ENCODE measurements at places on chromosomes 13 and 19. TPM values are rescaled to one million over a fixed set of nuclear protein-coding genes. Genes with fewer than 3 reads are reported as not detected.

Gene VAV1
- 84.5 TPM for total RNA-seq

GRCh38 chr13:38494445-38494844, 144.8 kb downstream of the UFM1 start:
- DNase-seq, result no peak

DNA sequence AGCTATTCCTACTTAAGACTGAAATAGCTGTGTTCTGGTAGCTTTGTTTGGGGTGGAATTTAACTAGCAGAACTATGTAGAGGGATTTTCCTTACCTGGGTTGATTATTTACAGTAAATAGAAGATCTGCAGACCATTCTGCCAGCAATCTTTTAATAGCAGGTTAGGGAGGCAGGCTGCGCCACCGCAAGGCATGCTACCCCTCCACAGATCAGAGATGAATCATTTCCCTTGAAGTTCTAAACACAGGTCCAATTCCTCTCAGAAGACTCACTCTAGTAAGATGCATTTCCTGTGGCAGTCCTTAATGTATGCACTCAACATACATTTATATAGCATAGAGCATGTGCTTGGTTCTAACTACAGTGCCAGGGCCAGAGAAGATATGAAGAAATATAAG, 109.0 kb downstream of the TNFRSF19 start:
- DNase-seq, result peak; percentile 34

Gene CEACAM6
- not detected for total RNA-seq

Gene KIR2DL4
- total RNA-seq, result not detected

Gene TNFRSF19
- total RNA-seq, result not detected

DNA sequence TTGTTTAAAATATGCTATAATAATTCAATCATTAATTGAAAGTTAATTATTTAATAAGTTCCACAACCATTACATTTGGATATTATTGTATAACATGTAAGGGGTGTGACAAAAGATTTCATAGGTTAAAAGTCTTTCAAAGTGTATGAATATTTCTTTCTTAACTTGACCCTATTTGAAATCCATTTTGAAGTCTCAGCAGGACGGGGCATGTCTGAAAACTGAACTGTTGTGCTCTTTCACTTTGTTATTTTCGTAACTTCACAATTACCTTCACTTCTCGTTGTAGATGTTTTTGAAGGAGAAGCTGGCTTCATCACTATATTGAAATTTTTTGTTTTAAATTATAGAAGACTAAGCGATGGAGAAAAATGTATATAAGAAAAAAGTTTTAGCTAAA, 1775.7 kb downstream of the PCDH9 start:
- no peak for DNase-seq

GRCh38 chr13:51955281-51955771, 55.9 kb downstream of the ATP7B start:
- no peak for DNase-seq

GRCh38 chr13:104632736-104633135, 1566.5 kb upstream of the SLC10A2 start:
- no peak for DNase-seq

Gene ZSCAN4
- not detected for total RNA-seq

GRCh38 chr19:16175954-16176353, 2.6 kb upstream of the CIB3 start:
- DNase-seq, result no peak

Gene ZSCAN18
- total RNA-seq, result 13.8 TPM

DNA sequence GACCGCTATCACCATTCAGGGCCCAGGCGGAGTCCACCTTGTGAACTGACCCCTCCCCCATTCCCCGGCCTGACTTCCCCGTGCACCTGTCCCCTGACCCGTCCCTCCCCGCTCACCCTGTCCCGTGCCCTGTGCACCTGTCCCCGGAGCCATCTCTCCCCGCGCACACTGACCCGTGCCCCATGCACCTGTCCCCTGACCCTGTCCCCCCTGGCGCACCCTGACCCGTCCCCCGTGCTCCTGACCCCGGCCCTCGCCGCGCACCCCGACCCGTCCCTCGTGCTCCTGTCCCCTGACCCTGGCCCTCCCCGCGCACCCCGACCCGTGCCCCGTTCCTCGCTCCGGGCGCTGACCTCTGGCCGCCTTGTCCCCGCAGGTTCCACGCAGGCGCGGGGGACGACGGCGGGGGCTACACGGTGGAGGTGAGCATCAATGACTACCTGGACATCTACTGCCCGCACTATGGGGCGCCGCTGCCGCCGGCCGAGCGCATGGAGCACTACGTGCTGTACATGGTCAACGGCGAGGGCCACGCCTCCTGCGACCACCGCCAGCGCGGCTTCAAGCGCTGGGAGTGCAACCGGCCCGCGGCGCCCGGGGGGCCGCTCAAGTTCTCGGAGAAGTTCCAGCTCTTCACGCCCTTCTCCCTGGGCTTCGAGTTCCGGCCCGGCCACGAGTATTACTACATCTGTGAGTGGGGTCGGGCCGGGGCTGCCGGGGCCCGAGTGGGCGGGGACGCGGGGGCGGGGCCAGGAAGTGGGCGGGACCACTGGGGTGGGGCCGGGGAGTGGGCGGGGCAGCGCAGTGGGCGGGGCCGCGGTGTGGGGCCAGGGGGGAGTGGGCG, 9.7 kb downstream of the EFNA2 start:
- peak; percentile 55 for DNase-seq

GRCh38 chr13:97043302-97043701, 49.0 kb upstream of the OXGR1 start:
- no peak for DNase-seq

Gene CCL25
- not detected for total RNA-seq

DNA sequence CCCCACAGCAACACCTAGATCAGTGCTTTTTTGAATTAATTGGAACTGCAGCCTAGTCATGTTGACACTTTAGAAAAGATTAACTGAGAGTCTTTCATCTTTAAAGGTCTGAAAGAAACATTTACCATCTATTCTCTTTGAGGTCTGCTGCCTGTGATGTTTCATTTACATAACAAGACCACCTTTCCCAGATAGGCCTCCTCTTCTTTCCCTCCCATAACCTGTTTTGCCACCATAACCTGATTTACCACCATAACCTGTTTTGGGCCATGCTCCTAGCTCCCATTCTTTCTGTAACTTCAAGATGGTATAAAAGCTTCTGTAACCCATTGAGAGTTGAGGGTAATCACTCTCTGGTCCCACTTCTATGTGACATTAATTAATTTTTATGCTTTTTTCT, 320.8 kb downstream of the PCDH20 start:
- DNase-seq, result no peak

- peak; percentile 42 for DNase-seq
Measured at GRCh38 chr13:40438999-40439797, 227.2 kb downstream of the FOXO1 start.

Gene RASA3
- 49.3 TPM for total RNA-seq

Gene SLC5A5
- total RNA-seq, result 0.87 TPM

GRCh38 chr13:33711436-33711835, 106.5 kb upstream of the RFC3 start:
- DNase-seq, result no peak

DNA sequence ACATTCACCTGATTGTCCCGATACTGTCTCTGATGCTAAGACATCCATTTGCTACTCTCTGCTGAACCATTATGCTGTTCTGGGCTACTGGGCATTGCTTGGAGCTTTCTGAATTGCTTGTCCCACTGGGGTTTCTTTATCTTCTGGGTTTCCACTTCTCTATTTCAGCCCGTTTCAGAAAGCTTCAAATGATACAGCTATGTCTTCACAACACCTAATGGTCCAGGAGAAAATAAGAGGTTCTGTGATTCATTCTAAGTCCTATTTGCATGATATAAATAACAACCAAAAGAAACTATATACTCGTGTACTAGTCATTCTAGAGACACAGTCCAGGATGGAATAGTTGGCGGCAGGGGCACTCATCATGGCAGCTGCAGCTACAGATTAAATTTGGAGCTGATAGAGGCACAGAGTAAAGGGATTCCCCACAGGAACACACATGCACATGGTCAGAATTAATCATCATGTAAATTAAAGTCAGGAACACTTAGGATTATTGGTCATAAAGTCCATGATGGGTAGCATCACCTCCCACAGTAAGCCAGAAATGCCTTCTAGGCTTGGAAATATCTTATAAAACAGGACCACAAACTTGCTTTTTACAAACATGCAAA, 33.3 kb upstream of the SCEL start:
- no peak for DNase-seq

Gene GFY
- not detected for total RNA-seq

DNA sequence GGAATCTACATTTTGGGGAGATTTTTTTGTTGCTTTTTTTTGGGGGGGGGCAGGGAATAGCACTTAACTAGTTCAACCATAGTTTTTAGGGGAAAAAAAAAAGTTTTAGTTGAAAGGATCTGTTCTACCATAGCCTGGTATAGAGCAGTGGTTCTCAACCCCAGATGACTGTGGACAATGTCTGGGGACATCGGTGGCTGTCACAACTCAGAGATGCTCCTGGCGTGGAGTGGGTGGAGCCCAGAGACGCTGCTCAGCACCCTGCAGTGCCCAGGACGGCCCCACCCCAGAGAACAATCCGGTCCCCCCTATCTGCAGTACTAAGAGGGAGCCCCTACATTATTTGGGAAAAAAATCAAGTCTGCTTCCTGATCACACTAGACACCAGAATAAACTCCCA, 8.3 kb downstream of the GNG7 start:
- no peak for DNase-seq

GRCh38 chr13:110244071-110244830, 62.7 kb downstream of the COL4A1 start:
- DNase-seq, result no peak

DNA sequence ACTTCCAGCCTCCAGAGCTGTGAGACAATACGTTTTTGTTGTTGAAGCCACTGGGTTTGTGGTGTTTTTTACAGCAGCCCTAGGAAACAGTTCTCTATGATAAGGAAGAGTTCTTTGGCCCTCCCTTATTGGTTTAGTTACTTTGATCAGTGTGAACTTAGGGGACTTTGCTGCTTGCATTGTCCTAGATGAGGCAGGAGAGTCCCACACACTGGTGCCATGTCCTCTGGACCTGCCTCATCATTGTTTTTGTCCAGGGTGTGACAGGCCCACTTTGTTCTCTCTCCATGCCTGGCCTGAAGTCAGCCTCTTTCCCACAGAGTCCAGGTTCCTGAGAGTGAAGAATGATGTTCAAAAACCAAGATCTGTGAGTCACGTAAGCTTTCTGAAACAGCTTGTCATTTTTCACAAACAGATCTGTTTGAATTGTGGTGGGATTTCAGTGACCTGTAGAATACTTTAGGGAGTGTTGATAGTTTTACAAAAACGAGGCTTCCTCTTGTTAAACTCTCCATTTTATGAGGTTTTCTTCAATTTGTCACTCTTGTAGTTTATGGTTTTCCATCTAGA, 63.8 kb downstream of the ING1 start:
- no peak for DNase-seq

DNA sequence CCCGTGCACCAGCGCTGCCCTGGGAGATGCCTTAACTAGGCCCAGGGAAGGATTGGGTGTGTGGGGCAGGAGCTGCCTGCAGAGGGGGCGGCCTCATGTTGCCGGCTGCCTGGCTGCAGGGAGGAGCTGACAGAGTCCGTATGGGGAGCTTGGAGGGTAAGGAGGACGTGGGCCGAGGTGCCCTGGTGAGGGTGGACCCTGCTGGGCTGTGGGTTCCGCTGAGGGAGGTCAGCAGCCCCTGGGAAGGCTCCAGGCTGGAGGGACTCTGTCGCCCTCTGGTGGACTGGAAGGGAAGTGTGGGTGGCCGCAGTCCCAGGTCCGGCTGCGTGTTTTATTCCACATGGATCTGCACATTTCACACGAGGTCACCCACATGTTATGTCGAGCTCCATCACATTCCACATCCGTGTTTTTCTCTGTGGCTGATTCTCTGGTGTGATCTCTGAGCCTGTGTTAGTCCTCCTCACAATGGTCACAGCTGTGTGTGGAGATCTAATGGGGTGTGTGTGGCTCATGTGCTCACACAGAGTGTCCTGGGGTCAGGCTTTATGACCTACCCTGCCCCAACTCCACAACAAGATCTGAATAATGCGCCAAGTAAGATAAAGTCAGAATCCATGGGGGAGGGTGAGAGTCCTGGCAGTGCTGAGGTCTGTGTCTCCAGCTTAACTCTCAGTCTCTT, 1.8 kb upstream of the CEACAM8 start:
- DNase-seq, result peak; percentile 48

- peak; percentile 52 for DNase-seq
Measured at GRCh38 chr19:13441810-13442512, 64.3 kb downstream of the CACNA1A start.

Gene ZNF296
- 3.2 TPM for total RNA-seq

DNA sequence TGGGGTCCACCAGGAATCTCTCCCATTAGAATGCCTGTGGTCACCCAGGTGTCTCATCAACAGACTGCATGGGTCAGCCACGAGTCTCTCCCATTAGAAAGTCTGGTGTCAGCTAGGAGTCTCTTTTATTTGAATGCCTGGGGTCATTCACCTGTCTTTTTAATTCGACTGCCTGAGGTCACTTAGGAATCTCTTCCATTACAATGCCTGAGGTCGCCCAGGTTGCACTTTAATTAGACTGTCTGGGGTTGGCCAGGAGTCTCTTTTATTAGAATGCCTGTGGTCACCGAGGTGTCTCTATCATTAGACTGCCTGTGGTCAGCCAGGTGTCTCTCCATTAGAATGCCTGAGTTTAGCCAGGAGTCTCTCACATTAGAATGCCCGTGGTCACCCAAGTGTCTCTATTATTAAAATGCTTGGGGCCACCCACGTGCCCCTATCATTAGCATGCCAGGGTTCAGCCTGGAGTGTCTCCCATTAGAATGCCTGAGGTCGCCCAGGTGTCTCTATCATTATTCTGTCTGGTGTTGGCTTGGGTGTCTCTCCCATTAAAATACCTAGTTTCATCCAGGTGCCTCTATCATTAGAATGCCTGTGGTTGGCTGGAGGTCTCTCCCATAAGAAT, 1474.3 kb downstream of the UQCRFS1 start:
- DNase-seq, result no peak

Measured in activated CD4-positive, alpha-beta memory T cell treated with anti-CD3 and anti-CD28 coated beads for 36 hours (primary cell).